ENCODE measurements at places on chromosomes 16 and 17. TPM values are rescaled to one million over a fixed set of nuclear protein-coding genes. Genes with fewer than 3 reads are reported as not detected.
A peak's percentile ranks its signal among the peaks of the same experiment; 100 is the strongest.

The LIG3 gene
- total RNA-seq, result 92.2 TPM

The COPS3 gene
- total RNA-seq, result 65.0 TPM

The MRPS7 gene
- 49.2 TPM for total RNA-seq

The TBC1D3K gene
- not detected for total RNA-seq

GRCh38 chr17:34163123-34163522 is 92.0 kb upstream of the CCL2 start:
- DNase-seq, result no peak

- DNase-seq, result peak; percentile 67
Measured at GRCh38 chr17:72121164-72122009, 567 bp downstream of the SOX9 start.

DNA sequence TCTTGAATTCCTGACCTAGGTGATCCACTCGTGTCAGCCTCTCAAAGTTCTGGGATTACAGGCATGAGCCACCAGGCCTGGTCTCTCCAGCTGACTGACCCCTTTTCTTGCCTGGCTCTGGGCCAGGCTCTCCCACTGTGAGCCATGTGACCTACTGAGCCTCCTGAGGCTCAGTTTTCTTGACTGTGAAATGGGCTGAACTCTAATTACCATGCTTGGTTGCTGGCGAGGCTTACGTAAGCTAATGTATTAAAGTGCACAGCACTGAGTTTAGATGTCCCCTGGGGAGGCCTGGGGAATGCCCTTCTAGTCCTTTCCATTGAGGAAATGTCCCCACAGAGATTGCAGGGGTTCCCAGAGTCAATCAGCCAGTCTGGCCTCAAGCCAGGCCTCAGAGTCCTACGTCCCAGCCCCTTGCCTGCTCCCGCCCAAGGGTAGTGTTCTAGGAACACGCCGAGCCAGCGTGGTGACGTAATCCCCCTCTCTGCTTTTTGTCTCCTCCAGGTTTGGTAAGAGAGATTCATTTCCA is 45.8 kb upstream of the LGALS9 start:
- DNase-seq, result no peak

- DNase-seq, result no peak
Measured at GRCh38 chr17:72611172-72611571, 481.3 kb downstream of the SLC39A11 start.

- DNase-seq, result no peak
Measured at GRCh38 chr17:39014044-39014794, 47.0 kb upstream of the FBXO47 start.

DNA sequence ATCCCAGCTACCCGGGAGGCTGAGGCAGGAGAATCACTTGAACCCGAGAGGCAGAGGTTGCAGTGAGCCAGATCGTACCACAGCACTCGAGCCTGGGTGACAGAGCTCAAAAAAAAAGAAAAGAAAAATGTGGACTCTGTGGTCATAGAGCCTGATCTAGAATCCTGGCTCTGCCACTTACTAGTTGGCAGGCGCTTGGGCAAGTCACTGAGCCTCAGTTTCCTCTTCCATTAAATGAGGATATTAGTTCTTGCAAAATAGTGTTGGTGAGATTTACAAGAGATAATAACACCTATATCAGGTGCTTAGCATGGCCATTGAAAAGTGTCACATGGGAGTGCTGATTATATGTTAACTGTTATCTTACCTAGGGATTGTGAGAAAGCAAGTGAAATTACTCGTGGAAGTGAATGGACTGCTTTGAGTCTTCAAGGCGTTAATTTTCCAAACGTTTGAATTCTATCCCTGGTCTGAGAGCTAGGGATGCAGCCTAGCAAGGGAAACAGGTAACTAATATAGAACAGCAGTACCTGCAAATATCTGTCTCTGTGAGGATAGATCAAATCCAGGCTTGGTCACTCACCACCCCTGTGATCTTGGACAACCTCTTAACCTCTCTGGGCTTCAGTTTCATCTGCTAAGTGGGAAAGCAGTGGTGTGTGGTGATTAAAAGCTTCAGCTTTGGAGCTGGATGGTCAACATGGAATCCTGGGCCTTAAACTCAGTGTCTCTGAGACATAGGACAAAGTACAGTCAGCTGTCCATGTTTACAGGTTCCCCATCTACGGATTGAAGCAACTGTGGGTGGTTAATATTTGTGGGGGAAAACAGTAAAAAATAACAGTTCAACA is 953 bp upstream of the NSMCE1 start:
- no peak for DNase-seq

DNA sequence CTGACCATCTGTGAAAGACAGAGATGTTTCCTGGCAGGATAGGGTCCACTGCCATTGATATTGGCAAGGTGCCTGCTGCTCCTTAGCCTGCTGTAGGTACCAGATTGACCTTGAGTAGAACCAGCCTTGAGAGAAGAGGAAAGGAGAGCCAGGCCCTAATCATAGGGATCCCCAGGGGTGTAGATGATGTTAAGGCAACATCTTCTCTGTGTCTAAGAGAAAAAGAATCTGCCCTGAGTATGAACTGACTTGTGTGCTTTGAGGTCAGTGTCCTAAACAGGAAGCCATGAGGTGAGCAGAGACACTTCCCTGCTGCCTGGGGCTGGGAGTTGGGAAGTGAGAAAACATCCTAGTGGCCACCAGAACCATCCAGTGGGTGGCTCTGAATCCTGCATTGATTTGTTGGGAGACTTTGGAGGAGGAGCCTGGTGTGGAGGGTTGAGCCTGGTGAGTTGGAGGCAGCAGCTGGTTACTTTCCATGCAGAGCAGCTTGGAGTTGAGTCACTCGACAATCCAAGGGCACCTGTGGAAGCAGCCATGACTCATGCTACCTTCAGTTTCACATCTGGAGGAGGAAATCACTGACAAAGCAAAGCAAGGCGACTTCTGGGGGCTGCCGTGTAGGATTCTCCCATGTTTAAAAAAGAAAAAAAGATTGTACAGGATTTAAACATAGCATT is 47.8 kb downstream of the BMERB1 start:
- DNase-seq, result no peak

DNA sequence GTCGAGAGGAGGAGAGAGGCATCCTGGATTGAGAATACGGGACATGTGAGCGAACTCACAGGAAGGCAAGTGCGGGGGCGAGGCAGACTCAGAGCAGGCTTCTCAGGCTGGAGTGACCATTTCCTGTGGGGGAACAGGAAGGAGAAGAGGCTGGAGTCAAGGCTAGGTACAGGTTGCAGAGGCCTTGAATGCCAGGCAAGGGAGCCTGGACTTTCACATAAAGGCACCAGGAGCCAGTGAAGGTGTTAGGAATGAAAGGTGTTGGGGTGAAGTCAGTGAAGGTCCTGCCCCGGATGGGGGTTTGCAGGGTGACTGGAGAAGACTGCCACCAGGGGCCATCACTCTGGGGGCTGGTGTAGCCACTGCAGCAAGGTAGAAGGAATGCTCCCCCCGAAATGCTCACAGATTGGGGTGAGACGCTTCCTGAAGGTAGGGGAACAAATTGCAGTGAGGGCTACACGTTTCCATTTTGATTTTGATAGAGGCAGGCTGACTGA is 5.3 kb upstream of the GPRC5C start:
- DNase-seq, result no peak

GRCh38 chr17:5563456-5563855 is 20.9 kb downstream of the NLRP1 start:
- no peak for DNase-seq

GRCh38 chr17:9612006-9612405 is 33.3 kb upstream of the USP43 start:
- no peak for DNase-seq

GRCh38 chr17:29592850-29593551 is at the start of gene ANKRD13B:
Gene ANKRD13B, plus strand, starts transcription at chr17:29593132. Its CDS starts 490 bp downstream, at chr17:29593622.
- DNase-seq, result no peak

GRCh38 chr16:69930117-69930776 is 20.9 kb upstream of the CLEC18A start:
- no peak for DNase-seq
